A172 (cell line): ENCODE measurements at places on chromosomes 4 and X.

GRCh38 chrX:148811236-148811635 is 310.8 kb downstream of the AFF2 start:
- peak; percentile 72 for DNase-seq

DNA sequence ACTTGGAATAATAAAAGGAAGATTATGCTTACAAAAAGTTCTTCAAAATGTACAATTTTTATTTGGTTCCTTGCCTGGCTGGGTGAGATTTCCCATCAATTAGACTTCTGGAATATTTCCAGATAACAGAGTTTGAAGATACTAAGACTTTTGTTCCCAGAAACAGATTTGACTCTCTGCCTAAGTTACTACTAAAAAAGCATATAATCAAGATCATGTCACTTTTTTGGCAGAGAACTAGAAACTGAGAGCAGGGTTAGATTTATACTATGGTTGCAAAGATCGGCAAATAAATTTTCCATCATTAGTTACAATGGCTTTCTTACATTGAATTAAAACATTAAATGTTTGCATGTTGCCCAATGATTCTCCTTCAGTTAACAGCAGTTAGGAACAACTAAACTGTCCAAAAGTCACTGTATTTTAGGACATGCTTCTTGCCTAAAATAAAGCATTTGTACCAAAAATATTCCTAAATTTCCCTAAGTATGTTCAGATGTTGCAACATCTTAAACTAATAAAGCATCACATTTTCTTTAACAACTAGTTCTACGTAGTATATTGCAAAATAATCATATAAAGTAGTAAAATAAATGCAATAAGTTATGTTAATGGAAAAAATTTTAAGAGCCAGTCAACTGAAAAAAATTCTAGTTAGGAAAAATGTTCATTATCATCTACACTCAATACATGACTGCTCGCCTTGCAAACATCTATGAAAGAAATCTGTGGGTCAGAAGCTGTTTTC is 73.0 kb downstream of the SEC24D start:
- no peak for DNase-seq

DNA sequence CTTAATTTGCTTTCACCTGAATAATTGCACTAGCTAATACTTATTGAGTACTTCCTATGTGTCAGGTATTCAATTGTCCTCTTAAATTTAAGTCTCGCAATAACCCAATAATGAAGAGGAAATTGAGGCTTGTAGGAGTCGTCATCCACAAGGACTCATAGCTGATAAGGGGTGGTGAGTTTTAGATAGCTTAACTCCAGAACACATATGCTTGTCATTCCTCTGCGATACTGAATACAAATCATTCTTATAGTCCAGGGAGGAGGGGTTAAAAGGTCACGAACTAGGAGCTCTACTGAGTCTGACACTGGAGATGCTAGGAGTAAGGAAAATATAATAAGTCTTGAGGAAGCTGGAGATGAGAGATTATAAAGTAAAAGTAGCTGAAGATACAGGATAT is 1.4 kb upstream of the PACRGL start:
- DNase-seq = no peak

- DNase-seq = peak; percentile 79
These were observed 36.1 kb downstream of the EVC start for GRCh38 chr4:5746829-5747737.

- no peak for DNase-seq
These were observed 74.7 kb upstream of the IL13RA1 start for GRCh38 chrX:118652717-118653116.

- DNase-seq = no peak
These were observed 19.8 kb upstream of the PHKA2 start for GRCh38 chrX:19003756-19004155.

- no peak for DNase-seq
These were observed 66.5 kb downstream of the AMOT start for GRCh38 chrX:112774142-112774541.
